ENCODE measurements at places on chromosomes 5 and 9.

- DNase-seq, result no peak
Measured at GRCh38 chr9:68500457-68501381, 40.0 kb downstream of the TMEM252 start.

DNA sequence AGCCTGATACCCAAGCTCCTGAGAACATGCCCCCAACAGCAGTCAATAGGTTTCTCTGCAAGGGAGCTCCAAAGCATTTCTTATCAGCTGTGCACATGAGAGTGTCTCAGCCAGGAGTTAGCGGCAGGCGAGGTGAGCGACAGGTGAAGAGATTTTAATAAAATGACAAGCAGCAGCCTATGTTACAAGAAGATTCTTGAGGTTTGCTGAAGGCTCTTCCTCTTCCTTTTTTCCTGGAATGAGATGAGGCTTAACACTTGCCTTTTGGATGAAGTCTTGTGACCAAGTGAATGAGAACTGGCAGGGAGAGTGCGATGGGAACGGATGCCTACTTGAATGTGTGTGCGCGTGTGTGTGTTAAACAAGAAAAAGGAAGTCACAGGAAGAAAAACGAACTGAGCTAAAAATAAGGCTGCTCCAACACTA is 76.1 kb downstream of the SHB start:
- DNase-seq, result no peak

DNA sequence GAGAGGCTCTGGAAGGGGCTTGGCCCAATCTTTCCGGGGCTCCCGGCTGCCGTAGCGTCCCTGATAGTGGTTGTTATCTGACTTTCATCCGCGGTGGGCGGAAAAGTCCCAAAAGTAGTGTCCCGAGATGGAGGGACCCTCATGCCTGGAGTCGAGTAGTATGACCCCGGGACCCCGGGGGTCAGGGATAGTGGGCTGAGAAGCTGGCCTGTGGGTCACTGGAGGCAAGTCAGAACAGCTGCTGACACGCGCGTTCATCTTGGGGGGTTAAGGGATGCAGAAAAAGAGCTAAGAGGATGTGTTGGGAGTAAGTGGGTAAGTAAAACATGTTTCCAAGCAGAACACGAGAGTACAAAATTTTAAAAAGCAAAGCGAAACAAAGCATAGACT is 123.4 kb downstream of the TMEM161B start:
- no peak for DNase-seq

DNA sequence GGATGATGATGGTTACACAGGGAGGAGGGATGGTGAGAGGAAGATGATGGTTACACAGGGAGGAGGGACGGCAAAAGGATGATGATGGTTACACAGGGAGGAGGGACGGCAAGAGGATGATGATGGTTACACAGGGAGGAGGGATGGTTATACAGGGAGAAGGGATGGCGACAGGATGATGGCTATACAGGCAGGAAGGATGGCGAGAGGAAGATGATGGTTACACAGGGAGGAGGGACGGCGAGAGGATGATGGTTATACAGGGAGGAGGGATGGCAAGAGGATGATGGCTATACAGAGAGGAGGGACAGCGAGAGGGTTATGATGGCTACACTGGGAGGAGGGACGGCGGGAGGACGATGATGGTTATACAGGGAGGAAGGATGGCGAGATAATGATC is 64.1 kb upstream of the FCN1 start:
- DNase-seq, result no peak

- no peak for DNase-seq
Measured at GRCh38 chr5:77192441-77193050, 17.9 kb upstream of the PDE8B start.

DNA sequence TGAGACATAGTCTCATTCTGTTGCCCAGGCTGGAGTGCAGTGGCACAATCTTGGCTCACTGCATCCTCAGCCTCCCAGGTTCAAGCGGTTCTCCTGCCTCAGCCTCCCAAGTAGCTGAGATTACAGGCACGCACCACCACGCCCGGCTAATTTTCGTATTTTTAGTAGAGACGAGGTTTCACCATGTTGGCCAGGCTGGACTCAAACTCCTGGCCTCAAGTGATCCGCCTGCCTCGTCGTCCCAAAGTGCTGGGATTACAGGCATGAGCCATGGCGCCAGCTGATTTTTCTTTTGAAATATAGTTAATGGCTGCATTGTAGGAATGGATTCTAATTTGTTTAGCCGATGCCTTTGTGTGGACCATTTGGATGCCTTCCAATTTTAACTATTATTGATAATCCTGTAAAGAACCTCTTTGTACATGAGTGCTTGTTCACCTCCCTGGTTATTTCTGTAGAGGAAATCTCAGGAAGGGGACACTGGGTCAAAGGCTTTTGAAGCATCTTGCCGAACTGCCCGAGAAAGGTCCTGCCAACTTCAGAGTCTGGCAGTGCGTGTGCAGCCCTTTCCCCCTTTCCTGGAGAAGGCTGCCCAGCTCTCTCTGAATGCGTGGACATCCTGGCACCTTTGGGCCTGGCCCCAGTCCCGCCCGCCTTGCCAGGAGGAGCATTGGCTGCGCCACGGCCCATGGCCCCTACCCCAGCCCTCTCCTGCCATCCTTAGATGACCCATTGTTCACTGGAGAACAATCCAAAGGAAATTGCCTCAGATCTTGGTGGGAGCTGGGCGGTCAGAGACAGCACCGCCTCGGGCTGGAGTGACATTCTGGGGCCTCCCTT is 8.9 kb upstream of the NUP214 start:
- no peak for DNase-seq

GRCh38 chr9:35517131-35517530 is 27.2 kb downstream of the RUSC2 start:
- DNase-seq, result no peak

GRCh38 chr5:134507452-134507851 is 18.0 kb upstream of the JADE2 start:
- no peak for DNase-seq

- DNase-seq, result no peak
Measured at GRCh38 chr5:126808521-126808988, 31.6 kb downstream of the LMNB1 start.
